ENCODE measurements at places on chromosomes 12 and 14.

DNA sequence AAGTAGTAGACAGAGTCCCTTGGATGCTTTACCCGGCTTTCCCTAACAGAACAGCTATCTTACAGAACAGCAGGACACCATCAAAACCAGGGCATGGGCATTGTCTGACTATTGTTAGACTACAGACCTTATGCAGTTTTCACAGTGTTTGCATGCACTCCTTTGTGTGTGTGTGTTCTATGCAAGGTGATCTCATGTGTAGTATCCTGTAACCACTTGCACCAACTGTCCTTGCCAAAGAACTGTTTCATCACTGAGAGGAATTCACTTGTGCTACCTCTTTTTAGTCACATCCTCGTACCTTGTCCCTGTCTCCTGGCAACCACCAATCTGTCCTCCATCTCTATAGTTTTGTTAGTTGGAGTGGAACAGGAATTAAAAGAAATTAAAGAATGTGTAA lies 183.6 kb upstream of the PZP start:
- DNase-seq = no peak

- DNase-seq = no peak
Observed at GRCh38 chr14:51335961-51336723, 96.1 kb downstream of the TMX1 start.

GRCh38 chr12:108525681-108526080 lies 10.6 kb downstream of the FICD start:
- DNase-seq = no peak

GRCh38 chr12:95989504-95990123 lies 6.5 kb downstream of the HAL start:
- DNase-seq = no peak

DNA sequence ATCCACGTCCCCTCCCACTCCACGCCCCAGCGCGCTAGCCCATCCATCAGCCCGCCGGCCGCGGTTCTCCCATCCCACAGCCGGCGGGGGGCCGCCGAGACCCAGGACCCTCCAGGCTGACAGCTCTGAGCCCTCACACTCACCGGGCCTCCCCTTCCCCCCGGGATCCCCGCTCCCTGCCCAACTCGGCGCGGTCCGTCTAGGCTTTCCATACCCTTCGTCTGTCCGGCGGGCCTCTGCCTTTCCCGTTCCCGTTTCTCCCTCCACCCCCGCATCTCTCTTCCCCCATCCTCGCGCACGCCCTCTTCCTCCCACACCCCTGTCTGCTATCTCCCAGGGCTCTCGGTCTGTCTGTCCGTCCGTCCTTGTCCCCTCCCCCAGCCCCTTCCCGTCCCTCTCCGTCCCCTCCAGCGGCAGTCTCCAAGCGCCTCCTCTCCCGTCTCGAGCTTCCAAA lies 726 bp downstream of the ZFHX2 start:
- DNase-seq = no peak

DNA sequence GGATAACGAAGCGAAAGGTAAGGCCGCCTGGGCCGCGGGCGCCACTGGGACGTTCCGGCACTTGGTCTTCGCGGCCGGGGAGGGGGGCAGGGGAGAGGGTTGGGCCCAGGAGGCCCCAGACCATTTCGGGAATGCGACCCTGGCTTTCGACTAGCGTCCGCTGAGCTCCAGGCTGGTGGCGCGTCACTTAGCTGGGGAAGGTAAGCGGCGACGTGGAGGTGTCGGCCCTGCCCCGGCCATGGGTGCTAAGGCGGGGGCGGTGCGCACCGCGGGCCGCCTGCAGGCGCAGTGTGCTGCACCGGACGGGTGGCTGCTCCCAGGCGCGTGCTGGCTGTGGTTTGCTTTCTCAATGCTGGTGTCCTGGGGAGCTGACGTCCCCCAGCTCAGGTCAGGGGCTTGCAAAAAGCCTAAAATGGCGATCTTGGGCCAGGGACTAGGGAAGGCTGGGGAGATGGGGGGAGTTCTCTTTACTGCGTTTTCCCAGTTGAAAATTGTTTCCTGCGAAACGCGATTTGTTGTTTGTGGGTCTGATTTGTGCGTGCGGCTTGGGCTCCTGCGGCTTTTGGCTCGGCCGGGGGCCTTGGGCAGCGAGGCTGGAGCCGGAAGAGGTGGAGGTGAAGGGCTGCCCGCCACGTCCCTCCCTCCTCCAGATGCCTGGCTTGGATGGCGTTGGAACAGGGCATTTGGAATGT lies 1.2 kb downstream of the HOXC10 start:
- DNase-seq = no peak

DNA sequence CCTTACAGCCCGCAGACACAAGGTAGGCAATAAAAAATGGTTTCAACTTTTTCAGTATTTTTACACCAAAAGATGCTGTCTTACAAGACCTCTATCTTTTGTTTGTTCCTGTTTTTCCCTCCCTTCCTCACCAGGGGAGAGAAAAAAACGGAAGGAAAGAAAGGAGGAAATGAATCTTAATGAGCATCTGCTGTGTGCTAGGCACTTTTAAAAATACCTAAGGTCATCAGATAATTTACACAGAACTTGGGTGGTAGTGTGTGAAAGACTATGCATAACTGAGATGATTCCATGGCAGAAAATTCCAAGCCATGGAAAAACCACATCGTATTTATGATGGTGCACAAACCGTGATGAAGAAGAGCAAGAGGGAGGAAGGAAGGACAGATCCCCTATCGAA lies 121.2 kb downstream of the DIP2B start:
- DNase-seq = no peak

GRCh38 chr14:99541677-99542470 lies 60.7 kb downstream of the CCNK start:
- no peak for DNase-seq

DNA sequence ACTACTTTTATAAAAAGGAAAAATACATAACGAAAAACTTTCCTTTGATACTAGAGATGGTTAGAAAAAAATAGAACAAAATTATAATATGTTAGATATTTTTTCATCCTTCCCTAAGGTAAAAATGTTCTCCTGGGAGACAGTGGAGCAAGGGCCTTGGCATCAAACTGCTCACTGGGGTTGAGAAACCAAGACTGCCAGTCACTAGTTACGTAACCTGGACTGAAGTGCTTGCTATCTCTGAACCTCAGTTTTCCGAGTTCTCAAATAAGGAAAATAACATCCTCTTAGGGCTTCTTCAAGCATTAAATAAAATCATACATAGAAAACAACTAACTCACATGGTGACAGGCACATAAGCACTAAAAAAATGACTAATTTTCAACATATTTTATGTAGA lies 48.2 kb upstream of the FRMD6 start:
- no peak for DNase-seq

GRCh38 chr12:115918763-115919162 lies 358.7 kb downstream of the MED13L start:
- no peak for DNase-seq

DNA sequence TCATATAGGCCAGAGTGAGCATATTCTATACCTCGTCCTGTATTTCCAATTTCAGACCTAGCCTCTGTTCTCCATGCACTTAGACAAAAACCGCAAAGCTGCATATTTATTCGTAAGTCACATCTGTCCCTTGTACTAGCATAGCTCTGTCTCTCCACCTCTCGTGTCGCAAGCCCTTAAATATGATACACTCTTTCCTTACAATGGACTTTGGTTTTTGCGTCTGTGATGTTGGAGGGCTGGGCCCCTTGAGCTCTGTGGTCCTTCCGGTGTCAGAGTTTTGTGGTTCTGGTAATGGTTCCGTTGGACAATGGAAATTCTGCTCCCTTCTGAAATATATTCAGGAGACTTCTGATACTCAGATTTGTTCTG lies 11.3 kb downstream of the PRKCH start:
- DNase-seq = no peak

- no peak for DNase-seq
Observed at GRCh38 chr14:85471744-85472143, 58.2 kb upstream of the FLRT2 start.

GRCh38 chr12:75177997-75178396 lies 31.6 kb downstream of the KCNC2 start:
- DNase-seq = no peak

DNA sequence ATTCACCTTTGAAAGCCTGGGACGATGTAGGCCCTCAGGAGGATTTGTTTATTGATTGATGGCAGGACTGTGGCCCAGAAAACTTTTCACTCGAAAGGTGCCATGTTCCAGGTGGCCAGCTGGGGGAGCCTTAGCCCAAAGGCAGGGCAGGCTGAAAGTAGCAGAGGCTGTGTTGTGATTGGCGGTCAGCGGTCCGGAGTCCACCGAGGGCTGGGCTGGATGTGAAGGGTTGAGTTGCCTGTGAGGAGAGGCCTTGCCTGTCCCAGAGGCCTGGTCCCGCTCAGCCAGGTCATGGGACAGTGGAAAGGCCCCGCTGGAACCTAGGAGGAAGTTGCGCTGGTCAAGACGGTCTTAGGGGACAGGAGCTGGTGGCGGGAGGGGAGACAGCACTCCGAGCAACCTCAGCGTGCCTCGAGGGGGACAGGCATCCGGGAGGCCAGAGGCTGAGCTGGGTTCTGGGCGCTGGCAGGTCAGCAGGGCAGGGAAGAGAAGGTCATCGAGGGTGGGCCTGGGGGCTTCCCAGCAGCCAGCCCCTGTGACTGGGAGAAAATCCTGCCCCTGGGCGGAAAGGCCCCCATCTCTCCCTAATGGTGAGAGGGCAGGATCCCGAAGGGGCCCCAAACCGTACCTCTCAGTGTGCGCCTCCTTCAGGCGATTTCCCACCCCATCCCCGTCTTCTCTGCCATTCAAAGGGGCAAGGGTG lies 26.3 kb downstream of the CMA1 start:
- DNase-seq = no peak

DNA sequence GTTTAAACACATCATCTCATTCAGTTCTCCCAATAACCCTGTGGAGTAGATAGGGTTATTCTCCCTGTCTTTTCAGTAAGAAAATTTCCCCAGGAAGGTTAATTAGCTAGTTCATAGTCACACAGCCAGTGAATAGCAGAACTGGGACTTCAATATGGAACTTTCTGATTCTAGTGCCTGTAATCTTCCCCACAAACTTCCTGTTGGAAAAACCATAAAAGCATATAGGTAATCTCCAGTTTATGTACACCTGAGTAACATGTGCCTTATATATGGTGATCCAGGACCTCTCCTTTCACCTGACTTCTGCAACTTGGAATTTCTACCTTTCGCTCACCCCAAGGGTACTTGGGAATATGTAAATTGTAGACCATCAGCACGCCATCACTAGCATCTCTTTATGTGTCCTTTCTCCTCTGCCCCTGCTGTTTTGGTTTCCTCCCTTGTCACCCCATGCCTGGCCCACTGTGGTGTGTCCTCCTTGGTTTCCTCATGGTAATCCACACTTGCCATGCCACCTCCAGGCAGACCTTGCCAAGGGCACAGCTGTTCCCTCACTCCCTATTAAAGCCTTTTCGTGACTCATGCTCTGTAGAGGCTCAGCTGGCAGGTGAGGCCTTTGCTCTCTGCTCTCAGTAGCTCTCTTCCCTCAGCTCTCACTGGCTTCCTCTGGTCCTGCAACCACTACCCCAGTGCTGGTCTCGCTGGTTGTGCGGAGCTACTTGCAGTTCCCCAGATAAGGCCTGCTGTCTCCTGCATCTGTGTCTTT lies 16.7 kb downstream of the TBC1D30 start:
- no peak for DNase-seq

DNA sequence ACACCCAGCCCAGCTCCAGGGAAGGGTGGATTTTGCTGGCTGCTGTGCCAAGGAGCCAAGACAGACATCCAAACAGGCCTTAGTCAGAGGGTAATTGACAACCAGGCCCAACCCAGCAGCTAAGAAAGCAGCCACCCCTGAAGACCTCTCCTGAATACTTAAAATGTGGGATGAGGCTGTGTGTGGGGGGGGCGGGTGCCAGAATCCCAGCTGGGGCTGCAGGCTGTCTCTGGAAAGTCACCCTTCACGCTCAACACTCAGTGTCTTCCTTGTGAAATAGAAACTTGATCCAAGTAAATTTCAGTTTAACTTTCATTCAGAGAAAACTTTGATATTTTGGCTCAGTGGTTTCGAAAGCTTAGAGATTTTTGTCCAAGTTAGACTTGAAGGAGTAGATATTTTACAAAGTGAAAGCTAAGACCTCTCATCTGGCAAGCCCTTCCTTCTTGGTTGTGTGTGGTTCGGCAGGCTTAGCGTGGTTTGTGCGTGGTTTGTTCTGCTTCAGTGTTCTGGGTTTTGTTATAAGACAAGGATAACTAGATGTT lies 5.1 kb downstream of the PAPLN start:
- no peak for DNase-seq

DNA sequence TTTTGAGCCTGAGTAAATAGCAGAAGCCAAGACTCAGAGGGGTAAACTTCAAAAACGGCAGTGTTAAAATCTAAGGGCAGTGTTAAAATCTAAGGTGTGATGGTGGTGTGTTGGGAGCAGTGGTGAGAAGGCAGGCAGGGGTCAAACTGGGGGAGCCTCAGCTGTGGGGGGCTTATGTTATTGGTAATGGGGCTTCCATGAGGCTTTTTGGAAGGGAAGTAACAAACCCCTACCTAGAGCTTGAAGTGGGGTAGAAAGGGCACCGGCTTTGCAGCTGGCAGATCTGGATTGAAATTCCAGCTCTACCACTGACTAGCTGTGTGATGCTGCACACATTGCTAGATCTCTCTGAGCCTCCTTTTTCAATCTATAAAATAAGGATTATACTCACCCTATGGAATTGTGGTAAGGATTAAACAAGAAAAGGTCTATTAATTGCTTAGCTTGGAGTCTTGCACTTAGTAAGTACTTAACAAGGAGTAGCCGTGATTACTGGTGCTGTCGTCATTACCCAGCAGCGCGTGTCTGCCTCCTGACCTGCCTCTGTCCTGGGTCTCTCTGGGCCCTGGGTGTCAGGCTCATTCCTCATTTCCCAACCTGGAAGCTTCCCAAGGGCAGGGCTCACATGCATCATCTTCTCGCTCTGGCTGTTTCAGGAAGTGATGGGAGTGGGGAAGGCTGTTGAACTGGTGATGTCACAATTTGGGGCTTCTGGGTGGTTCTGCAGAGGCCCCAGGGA lies 18.5 kb upstream of the KRT80 start:
- DNase-seq = no peak

GRCh38 chr12:132327336-132328171 lies 1.8 kb downstream of the GALNT9 start:
- DNase-seq = no peak

DNA sequence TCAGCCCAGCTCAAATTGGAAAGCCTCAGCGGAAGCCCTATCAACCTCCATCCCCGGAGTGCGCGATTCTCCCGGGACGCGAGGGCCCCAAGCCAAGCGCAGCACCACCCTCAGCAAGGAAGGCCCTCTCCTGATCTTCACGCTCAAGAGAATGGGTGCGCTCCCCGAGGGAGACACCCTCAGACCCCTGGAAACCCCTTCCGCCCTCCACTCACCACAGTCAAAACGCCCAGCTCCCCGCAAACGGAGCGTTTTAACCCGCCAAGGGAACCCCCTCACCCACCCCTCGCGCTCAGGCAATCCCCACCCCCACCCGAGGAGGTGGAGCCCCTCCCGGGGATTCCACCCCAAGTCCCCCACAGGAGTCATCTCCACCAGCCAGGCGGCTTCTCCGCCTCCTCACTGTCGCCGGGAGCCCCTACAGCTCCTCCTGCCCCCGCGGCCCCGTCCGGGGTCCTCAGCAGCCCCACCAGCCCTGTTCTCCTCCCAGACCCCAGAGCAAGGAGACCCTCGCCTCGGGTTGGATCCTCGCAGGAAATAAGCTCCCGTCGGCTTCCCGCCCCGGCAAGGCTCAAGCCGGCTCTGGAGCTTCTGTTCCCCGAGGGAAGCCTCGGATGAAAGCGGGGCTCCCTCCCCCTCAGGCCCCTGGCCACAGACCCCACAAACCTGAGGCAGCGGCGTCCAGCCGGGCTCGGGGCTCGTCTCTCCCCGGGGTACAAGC lies 507 bp downstream of the BAZ2A start:
- DNase-seq = no peak

GRCh38 chr14:65304963-65305362 lies 107.6 kb upstream of the FUT8 start:
- no peak for DNase-seq
